ENCODE measurements at places on chromosomes 3 and 15.

DNA sequence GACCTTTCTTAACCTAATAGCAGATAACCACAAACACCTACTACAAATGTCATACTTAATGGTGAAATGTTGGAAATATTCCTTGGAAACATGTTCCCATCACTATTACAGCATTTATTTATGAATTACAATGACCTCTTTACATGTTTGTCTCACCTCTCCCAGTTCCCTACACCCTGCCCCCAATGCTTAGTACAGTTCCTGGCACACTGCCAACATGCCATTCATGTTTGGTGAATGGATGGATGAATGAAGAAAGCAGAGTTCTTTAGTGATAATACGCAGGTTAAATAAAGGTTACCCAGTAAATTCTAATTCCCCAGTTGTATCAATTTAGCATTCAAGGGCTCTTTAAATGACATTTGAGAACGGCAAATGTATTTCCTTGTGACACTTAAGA lies 259.9 kb upstream of the ATP11B start:
- DNase-seq: no peak

- no peak for DNase-seq
Observed at GRCh38 chr15:101489237-101489598, 289 bp downstream of the PCSK6 start.

DNA sequence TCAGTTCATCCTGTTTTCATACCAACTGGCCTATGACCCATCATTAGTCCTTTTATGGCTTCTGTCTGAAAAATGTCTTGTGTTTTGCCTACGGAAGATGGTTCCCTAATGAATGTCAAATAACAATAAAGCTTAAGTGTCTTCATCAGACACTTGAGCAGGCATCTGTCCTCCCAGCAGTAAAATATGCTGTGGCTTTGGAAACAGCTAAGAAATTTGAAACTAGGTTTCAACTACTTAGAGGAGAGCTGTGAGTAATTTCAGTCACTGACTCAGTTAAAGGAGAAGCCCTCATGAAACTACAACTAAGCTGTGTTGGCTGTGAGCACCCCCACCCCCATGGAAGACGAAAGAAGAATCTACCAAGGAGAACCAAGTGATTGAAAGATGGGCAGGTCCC lies 409.4 kb upstream of the PPP2R3A start:
- DNase-seq: no peak

DNA sequence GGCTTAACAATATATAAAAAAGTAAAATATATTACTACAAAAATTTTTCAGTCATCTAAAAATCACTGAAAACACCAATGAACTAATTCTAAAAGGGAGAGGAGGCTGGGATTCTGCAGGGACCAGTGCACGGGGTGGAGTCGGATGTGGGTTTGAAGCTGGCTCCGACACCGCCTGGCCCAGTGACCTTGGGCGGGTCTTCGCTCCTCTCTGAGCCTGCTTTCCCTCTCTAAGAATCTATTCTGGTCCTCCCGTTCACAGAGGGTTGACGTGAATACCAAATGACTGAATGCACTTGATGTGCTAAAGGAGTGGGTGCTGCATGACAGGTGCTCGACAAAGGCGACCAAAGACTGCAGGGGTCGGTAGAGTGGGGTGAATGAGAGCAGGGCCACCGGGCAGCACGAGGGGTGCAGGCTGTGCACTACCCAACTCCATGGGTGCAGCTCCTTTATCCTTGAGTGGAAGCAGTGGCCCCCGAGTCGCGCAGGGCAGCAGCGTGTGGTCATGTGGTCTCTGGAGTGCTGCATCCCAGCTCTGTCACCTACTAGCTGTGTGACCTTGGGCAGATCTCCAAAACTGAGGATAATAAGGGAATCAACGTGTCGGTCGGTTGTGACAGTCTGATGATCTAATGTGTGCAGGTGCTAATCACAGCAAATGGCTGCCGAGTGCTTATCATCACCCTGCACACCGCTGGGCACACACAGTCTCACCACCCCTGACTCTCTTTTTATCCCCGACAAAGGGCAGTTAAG lies 8.6 kb upstream of the IQSEC1 start:
- DNase-seq: no peak

DNA sequence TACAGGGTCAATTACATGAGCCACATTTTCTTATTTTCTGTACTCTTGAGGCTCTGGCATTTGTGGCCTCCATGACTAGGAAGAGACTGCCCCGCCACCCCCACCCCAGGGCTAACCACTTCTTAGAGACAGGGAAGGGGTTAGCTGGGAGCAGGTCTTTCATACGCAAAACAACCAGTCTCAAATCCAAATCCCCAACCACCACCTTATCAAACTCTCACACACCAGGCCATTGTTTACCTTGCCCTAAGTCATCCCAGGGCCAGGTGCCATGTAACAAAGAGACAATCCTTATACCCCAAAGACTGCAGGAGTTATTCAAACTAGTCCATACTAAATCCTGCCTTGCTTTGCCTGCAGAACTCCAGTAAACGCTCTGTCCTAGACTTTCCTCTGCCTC lies 77.8 kb downstream of the B3GNT5 start:
- no peak for DNase-seq

Data from iris pigment epithelial cell (primary cell).